WERI-Rb-1 (cell line): ENCODE measurements at places on chromosomes 12 and 14.
A peak's percentile ranks its signal among the peaks of the same experiment; 100 is the strongest.

DNA sequence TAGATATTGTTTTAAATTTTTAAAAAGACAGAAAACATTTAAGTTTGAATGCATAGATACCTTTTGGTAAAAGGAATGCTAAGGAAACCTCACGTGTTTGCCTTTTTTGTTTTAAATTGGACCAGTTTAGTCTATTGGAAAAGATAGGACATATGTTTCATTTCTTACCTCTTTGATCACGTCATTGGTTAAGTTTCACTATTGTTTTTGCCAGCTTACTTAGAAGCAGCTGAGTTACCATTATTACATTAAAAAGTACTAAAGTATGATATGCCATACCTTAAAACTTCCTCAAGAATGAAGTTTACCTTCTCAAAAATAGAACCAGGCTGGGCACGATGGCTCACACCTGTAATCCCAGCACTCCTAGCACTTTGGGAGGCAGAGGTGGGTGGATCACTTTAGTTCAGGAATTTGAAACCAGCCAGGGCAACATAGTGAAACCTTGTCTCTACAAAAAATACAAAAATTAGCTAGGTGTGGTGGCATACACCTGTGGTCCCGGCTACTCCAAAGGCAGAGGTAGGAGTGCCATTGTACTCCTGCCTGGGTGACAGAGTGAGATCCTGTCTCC lies 54.4 kb downstream of the SRGAP1 start:
- no peak for DNase-seq

GRCh38 chr12:123488539-123489230 lies 30.7 kb downstream of the SNRNP35 start:
- no peak for DNase-seq

GRCh38 chr12:48029491-48030172 lies 25.4 kb upstream of the COL2A1 start:
- DNase-seq, result no peak

DNA sequence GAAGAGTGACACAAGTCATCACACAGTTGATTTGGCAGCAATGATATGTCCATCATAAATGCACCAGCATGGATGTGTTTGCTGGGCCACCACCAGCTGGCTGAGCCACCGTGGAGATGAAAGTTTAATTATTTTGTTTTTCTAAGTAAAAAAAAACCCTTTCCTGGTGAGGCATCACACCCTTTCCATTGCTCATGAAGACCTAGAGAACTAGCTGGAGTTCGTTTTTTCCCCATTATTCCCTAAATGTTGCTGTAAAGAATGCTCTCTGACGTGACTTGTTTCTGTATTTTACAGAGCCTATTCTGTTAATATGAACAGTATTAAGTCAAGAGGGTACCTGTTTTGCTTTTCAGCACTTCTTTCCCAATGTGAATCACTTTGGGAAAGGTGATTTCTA lies 257.9 kb downstream of the MSRB3 start:
- DNase-seq, result no peak

DNA sequence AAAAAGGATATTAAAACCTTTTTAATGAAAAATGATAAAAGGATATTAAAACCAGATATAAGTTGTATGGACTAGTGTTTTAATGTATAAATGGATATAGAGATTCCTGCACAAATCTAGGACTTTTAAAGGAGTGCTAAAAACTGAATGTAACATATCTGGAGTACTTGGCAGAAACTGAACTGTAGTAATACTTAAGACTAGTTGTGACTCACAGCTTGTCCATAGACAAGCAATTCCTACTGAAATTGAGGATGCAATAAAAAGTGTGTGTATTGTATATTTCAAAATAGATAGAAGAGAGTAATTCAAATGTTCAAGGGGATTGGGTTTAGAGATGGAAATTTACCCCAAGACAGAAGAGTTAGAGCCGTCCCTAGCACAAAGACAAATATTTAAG lies 59.6 kb downstream of the FBXO33 start:
- DNase-seq, result no peak

GRCh38 chr14:37599507-37600368 lies 4.3 kb downstream of the TTC6 start:
- peak; percentile 19 for DNase-seq

DNA sequence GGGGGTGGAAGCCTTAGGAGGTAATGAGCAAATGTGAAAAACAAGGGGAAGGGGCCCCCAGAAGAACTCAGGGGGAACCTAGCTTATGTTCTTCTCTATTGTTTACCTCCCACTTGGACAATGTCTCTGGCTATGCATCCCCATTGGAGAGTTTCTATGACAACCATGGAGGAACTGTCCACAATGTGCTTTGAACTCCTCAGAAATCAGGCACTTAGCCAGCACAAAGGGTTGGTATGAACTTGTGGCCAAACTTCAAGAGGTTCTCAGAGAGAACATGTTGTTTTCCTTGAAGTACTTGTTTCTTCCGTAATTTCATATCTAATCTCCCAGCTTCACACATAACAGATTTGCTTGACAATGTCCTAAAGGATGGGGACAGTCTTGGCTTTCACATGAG lies 202.8 kb upstream of the PELI2 start:
- DNase-seq, result no peak
